LHCN-M2 (cell line): ENCODE measurements at places on chromosomes 5 and 9. TPM values are rescaled to one million over a fixed set of nuclear protein-coding genes. Genes with fewer than 3 reads are reported as not detected.
A peak's percentile ranks its signal among the peaks of the same experiment; 100 is the strongest.

Gene CARTPT
- total RNA-seq = not detected in 2 replicates

Gene NSG2
- 0.90 TPM in 1 of 2 replicates, not detected in the other for total RNA-seq

Gene NPR3
- 5.6 and 6.4 TPM in 2 replicates for total RNA-seq

DNA sequence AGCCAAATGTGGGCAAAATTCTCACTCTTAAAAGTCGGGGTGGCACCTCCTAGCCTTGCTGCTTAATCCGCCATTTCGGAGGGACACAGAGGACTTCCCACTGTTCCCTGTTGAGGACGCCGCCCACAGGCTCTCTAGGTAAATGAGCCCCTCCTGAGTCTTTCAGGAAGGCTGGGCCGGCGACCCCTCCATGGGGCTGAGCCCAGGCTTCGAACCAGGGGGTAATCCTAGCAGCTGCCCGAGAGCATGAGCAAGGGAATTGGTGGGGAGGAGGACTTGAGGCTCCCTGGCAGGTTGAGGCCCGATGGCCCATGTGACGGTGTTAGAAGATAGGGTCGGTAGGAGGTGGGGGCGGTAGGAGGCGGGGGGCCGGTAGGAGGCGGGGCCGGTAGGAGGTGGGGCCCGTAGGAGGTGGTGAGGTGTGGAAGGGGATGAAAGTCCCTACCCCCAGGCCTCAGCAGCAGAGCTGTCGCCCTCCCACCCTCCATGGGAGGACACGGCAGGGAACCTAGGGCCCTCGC, 17.1 kb downstream of the SLC12A7 start:
- no peak for DNase-seq

GRCh38 chr5:35810601-35811000, 46.1 kb upstream of the IL7R start:
- DNase-seq = no peak

DNA sequence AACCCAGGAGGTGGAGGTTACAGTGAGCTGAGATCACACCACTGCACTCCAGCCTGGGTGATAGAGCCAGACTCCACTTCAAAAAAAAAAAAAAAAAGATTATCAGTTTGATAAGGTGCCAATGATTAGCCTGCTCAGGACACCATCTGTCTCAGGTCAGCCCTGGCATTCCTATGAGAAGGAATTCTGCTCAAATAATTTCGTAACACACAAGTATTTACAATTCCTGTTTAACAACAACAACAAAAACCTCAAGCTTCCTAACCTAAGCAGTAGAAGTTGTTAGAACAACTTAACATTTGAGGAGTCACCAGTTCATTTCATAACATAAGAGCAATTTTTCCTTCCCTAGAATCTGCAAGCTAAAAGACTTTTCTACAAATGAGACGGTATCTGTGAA, 85.0 kb downstream of the LHFPL2 start:
- no peak for DNase-seq

GRCh38 chr9:92637886-92638620, 31.9 kb downstream of the IPPK start:
- no peak for DNase-seq

- no peak for DNase-seq
Measured at GRCh38 chr5:10123254-10123989, 126.3 kb downstream of the ATPSCKMT start.

DNA sequence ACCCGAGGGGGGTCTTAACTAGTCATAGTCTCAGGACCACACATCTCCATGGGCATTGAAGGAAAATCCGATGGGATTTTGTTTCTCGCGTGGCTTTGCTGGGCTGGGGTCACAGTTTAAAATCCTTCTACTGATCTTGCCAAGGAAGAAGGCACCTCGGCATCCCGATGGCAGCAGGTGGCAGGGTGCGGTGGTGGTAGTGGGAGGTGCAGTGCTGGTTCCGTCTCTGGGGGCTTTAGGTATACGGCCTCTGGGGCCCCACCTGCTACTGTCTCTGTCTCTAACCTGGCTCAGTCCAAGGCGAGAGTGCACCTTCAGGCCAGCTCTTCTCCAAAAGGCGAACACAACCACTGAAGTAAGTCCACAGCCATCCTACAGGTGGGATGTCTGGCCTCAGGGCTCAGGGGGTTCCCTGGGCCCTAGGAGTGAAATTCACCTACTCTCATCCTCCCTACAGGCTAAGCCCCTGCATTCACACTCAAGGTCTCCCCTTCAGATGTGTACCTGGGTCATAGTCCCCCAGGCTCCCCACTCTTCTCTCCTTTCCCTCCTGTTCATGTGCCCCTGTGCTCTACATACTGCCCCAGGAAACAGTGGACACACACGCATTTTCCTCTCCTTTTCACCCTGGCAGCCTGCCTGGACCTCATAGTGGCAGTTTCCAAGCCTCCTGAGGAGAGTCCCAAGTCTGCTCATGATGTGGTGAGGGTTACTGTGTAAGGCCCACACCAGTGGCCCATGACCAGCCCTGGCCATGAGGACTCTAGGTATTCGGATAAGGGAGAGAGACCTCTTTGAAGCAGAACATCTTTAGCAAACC, 736 bp upstream of the FCN2 start:
- DNase-seq = no peak

GRCh38 chr9:114693248-114693855, 11.4 kb upstream of the TEX48 start:
- DNase-seq = peak; percentile 33

GRCh38 chr9:92562461-92562967, 26.7 kb upstream of the ECM2 start:
- DNase-seq = peak; percentile 70
